Activated T-cell treated with anti-CD3 and anti-CD28 coated beads for 4 hours (primary cell): ENCODE measurements at places on chromosomes 7 and 10.

GRCh38 chr7:16644636-16645592, 640 bp downstream of the ANKMY2 start:
- peak; percentile 36 for DNase-seq

DNA sequence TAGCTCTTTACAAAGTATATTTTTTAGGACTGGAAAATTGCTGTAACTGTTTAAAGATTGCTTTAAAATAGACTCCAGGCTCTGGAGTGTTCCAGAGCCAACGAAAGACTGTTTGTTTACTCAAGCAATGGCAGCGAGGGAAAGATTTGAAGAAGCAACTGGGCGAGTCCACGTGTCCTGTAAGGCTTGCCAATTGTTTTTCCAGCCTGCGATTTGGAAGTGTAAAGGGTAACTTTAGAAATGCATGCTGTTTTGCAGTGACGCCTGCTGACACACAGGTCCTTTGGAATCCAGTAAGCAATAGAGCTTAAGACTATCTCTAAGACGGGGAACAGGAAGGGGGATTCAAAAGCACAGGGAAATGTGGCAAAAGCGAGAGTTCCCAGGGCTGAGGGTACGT, 55.8 kb downstream of the TACC2 start:
- no peak for DNase-seq

DNA sequence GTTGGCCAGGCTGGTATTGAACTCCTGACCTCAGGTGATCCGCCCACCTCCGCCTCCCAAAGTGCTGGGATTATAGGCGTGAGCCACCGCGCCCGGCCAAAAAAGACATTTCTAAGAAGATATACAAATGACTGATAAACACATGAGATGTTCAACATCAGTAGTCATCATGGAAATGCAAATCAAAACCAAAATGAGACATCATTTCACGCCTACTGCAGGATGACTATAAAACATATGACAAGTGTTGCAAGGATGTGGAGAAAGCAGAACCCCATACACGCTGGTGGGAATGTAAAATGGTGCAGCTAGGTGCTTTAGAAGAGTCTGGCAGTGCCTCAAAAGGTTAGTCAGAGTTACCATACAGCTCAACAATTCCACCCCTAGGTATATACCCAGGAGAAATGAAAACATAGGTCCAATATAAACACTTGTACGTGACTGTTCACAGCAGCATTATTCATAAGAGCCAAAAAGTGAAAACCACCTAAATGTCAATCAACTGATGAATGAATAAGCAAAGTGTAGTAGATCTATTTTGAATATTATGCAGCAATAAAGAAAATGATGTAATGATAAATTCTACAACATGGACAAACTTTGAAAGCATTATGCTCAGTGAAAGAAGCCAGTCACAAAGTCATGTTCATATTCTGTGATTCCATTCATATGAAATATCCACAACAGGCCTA, 24.5 kb downstream of the TMEM209 start:
- no peak for DNase-seq

DNA sequence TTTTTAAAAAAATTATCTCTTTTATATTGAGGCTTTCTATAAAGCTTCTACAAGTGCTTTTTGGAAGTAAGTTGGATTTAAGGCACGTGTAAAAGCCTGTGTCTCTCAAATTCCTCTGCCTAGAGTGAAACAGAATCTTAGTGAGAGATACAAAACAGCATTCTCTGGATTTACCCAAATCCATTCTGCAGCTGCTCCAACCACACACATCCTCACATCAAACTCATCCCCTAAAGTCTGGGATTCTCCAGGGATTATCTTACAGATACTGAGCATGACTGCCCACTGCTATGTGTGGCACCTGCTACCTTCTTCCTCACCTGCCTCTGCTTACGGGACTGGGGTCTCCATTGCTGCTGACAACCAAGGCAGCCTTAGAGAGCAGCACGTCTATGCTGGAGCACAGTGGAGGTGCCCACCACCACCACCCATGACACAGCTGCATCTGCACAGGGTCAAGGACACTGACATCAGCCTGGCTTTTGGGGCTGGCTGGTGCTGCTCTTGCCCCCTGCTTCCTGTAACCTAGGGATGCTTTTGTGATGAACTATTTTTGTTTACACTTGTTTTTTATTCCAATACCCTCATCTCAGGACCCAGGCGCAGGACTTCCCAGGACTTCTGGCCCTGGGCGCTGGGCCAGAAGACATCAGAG, 139.2 kb upstream of the NAMPT start:
- DNase-seq = no peak

DNA sequence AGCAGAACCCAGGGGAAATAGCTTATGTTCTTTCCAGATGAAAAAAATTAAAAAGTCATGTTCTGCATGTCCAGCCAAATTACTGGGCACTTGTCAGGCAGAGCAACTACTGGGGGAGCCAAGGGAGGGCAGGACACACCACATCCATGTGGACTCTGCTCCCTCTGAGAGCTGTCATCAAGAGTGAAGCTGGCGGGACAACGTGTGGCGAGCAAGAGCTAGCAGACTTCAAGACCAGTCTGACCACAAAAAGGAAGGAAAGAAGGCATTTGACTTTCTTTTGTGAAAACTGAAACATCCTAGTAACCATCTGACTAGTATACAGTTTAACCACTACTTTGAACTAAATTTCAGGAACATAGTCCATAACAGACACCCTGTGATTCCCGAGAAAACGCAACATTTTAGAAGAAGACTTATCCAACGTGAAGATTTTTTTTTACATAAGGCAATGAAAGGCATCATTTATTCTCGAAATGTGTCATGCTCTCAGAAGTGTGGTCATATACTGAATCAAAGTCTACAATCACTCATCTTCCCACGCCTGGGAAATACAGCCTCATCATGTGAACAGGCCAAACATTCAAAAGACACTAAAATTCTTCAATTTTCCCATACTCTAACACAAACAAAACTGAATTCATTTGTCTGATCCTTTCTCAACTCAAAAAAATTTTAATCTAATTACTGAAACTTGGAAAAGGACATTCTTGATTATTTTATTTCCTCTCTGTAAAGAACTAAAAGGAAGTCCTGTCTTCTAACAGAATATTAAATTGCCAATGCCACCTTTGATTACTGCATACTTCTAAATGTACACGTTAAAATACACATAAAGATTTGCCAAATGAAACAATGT, 15.5 kb downstream of the CYTH3 start:
- peak; percentile 13 for DNase-seq

DNA sequence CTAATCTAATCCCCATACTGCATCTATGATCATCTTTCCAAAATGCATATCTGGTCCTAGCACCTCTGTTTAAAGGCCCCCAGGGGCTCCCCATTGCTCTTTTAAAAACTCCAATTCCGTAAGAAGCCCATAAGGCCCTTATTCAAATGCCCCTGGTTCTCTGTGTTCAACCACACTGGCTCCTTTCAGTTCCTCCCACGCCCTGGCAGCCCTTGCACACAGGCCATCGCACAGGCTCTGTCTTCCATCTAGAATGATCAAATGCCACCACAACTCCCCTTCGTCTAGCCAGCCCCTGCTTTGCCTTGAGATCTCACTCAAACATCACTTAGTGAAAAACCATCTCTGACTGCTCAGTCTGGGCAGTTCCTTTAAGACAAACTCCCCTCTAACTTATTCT, 112.9 kb upstream of the LYZL2 start:
- DNase-seq = no peak

DNA sequence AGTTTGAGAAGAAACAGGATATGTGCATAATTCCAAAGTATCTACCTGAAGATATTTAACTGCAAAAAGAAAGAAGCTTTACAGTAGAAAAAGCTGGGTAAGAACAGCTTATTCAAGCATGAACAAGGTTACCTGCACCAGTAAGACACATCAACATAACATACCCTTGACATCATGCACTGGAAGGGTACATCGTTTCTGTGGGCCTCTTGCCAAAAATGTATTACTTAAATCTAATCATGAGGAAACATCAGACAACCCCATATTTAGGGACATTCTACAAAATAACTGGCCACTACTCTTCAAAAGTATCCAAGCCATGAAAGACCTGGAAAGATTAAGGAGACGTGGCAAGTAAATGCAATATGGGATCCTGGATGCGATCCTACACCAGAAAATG, 18.9 kb downstream of the TPK1 start:
- no peak for DNase-seq

DNA sequence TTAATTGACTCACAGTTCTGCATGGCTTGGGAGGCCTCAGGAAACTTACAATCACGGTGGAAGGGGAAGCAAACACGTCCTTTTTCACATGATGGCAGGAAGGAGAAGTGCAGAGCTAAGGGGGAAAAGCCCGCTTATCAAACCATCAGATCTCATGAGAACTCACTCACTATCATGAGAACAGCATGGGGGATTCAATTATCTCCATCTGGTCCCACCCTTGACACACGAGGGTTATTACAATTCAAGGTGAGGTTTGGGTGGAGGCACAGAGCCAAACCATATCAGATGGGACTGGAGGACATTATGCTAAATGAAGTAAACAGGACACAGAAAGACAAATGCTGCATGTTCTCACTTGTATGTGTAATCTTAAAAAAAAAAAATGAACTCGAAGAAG, 141.4 kb upstream of the HABP2 start:
- DNase-seq = no peak

DNA sequence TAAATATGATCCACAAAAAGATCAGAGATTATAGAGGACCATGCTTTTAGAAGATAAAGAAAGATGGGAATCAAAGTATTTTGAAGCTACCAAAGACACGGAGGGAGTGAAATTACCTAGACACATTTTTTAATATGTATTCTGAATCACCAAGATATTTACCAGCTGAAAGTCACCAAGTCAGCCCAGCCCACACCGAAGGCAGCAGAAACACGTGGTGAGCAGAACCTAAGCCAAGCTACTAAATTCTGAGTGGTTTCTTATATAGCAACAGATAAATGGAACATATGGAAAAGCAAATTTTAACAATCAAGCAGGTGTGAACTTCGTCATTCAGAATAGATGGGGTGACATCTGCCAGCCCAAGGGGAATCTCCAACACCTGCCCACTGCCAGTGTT, 134.7 kb upstream of the AKR1E2 start:
- DNase-seq = no peak

- no peak for DNase-seq
Observed at GRCh38 chr10:11212288-11213085, 194.8 kb downstream of the CELF2 start.

- DNase-seq = no peak
Observed at GRCh38 chr7:139541600-139542307, 18.3 kb downstream of the CLEC2L start.

DNA sequence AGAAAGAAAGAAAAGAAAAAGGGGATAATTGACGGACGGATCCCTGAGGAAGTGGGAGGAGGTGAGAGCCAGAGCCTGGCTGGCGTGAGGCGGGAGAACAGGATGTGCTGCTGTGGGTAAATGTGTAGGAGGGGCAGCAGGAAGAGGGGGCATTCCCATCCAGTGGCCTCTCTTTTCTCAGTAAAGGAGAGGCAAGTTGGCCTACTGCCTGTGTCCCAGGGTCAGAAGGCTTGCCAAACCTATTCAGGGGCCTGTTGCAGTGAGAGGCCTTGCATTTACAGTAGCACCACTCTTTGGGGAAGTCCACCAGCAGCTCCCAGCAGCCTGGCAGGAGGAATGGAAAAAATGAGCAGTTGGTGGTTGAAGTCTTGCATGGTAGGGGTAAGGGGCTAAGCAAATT, 26.6 kb upstream of the ASCC1 start:
- no peak for DNase-seq
